ENCODE measurements at places on chromosomes 3 and 15. TPM values are rescaled to one million over a fixed set of nuclear protein-coding genes. Genes with fewer than 3 reads are reported as not detected.

The KIF23 gene
- total RNA-seq: 107 TPM

The RPS27L gene
- 49.6 TPM for total RNA-seq

The GFM1 gene
- 71.7 TPM for total RNA-seq

The TRA2B gene
- 408 TPM for total RNA-seq

The FMN1 gene
- total RNA-seq: 5.7 TPM

The ARPIN gene
- total RNA-seq: 3.3 TPM

The PLCL2 gene
- total RNA-seq: 6.7 TPM

The GOLGA8T gene
- 1.5 TPM for total RNA-seq

The PLSCR2 gene
- total RNA-seq: not detected

The HIGD2B gene
- not detected for total RNA-seq

The CYP8B1 gene
- not detected for total RNA-seq

The DPPA2 gene
- total RNA-seq: 0.68 TPM

The TRAT1 gene
- not detected for total RNA-seq

The VILL gene
- total RNA-seq: 5.5 TPM

The IL5RA gene
- total RNA-seq: 0.80 TPM

The CLDN1 gene
- total RNA-seq: 7.3 TPM

The TP63 gene
- total RNA-seq: 0.29 TPM

The CRABP1 gene
- 2.2 TPM for total RNA-seq

The CCDC13 gene
- 0.74 TPM for total RNA-seq

The SRPRB gene
- total RNA-seq: 117 TPM

The SLC27A2 gene
- total RNA-seq: 1.3 TPM

The SUSD5 gene
- total RNA-seq: 2.3 TPM

The GPR156 gene
- total RNA-seq: 1.7 TPM

The ACTC1 gene
- not detected for total RNA-seq

The MOBP gene
- not detected for total RNA-seq

The LRRC57 gene
- 12.1 TPM for total RNA-seq
